ENCODE measurements at places on chromosomes 7 and 10.

- no peak for DNase-seq
Measured at GRCh38 chr10:70600512-70601395, 1.8 kb downstream of the PRF1 start.

GRCh38 chr10:104650072-104650471, 9.0 kb downstream of the SORCS3 start:
- DNase-seq = no peak

GRCh38 chr10:52353960-52354394, 39.9 kb downstream of the DKK1 start:
- no peak for DNase-seq

- no peak for DNase-seq
Measured at GRCh38 chr10:132841615-132841975, 55.6 kb upstream of the NKX6-2 start.

GRCh38 chr7:16822029-16822428, 17.2 kb upstream of the AGR2 start:
- DNase-seq = no peak

DNA sequence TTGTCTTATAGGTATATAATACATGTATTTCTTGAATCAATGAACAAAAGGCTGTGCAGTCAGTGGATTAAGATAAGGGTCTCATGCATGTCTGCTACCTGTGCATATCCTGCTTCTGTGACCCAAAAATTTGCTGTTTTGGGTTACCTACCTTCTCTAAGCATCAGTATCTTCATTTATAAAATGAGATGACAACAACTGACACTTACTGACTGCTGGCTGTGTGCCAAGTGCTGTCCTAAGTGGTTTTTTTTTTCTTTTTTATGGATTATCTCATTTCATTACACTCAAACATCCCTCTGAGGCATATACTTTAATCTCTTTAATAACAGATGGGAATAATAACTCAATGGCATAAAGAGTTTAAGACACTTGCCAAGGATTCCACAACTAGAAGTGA, 2.1 kb downstream of the PDK4 start:
- no peak for DNase-seq

- DNase-seq = no peak
Measured at GRCh38 chr7:155917836-155918430, 105.7 kb upstream of the SHH start.

DNA sequence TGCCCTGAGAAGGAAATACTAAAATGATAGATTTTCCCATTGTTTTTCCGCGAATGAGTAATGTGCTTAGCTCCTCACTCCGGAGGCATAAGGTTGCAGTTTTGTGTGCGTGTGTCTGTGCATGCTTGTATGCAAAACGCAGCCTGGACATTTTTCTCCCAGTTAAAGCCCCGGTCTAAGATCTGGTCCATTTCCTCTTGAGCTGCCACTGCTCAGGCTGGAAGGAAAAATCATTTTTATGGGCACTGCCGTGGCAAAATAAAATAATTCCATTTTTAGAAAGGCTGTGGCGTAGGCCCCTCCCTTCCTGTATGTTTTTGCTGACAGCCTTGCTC, 260.6 kb downstream of the WDR37 start:
- no peak for DNase-seq

GRCh38 chr7:5532536-5533335, 109.1 kb upstream of the TNRC18 start:
- DNase-seq = peak; percentile 52

DNA sequence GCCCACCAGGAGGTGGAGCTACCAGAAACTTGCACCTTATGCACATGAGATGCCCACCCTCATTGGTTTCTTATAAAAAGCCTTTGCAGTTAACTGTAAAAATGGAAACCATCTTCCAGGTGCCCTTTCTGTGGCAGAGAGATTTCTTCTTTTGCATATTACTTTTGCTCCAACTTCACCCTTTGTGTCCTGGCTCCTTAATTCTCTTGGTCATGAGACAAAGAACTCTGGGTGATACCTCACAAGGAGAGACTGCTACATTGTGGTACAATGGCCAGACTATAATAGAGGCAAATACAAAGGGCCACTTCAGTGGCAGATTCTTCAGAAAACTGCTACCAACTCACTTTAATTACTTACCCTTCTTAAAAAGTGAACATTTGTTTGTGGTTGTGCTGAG, 76.4 kb upstream of the PTER start:
- DNase-seq = no peak

- no peak for DNase-seq
Measured at GRCh38 chr10:102776779-102777456, 33.2 kb downstream of the WBP1L start.

GRCh38 chr7:105289704-105290103, 99.0 kb downstream of the SRPK2 start:
- no peak for DNase-seq

DNA sequence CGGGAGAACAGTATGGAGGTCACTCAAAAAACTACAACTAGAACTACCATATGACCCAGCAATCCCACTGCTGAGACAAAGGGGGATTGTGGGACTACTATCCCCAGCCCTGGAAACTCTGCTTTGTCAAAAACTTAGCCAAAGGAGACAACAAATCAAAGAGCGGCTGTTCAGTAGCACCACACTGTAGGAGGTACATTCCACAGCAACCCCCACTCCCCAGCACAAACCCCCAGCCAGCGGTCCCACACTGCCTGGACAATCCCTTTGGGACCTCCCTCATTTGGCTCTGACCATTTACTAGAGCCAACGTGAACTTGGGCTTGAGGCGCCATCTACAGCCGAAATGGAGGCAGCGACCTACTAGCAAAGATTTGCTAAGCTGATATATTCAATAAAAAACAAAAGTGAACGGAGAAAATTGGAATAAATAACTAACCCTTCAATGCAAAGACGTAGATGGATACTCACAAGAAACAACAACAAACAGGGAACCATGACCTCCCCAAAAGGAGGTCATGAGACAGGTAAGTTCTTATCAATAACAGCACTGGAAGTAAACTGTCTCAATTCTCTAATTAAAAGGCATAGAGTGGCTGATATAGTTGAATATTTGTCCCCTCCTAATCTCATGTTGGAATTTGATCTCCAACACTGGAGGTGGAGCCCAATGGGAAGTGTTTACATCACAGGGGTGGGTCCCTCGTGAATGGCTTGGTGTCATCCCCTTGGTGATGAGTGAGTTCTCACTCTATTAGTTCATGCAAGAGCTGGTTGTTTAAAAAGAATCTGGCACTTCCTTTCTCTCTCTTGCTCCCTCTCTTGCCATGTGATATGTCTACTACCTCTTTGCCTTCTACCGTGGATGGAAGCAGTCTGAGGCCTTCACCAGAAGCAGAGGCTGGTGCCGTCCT, 119.0 kb upstream of the KCNMA1 start:
- DNase-seq = no peak

GRCh38 chr10:10819206-10819856, 198.3 kb upstream of the CELF2 start:
- no peak for DNase-seq

GRCh38 chr7:24908727-24909126, 71.3 kb downstream of the OSBPL3 start:
- DNase-seq = no peak

DNA sequence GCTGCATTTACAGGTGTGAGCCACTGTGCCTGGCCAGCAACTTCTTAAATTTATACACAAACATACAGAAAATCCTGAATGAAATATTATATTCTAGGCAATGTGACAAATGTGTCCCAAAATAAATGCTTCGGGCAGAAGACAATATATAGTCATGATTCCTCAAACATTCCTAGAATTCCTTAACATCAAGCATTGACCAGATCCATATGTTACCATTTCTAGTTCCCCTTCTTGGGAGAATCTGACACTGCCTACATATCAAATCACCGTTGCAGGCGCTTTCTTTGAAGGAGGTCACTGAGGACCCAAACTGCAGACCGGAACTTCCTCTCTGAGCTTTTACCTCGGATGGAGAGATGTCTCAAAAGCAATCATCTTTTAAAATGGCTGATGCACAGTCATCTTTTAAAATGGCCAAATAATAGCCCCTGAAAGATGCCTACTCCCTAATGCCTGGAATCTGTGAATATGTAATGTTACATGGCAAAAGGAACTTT, 323.5 kb downstream of the PHF14 start:
- no peak for DNase-seq

GRCh38 chr10:3668966-3669330, 116.1 kb downstream of the KLF6 start:
- DNase-seq = peak; percentile 73

- no peak for DNase-seq
Measured at GRCh38 chr7:136399385-136399784, 422.2 kb upstream of the MTPN start.

DNA sequence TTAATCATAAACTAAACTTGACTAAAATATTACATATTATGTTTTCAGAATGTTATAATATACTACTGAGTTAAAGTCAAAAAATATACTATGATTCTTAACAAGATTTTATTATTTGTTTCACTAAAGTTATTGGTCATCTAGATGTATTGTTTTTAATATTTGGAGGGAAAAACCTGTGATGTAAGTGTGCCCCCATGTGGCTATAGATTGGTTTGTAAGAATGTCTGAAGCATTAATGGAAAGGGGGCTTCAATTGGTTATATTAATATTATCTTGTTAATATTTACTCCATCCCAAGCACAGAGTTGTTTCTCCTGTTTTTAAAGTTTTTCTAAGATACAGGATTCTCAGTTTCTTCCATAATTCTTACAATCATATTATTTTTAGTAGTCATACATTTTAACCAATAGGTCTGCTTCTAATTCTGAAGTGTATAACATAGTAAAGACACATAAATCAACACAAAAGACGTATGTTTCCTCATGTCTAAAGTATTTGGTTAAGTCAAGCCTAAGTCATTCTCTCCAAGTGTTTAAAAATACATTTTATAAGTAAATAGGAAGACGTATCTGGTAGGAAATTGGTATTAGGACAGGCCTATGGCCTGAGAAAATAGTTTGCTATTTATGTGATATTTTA, 58.0 kb downstream of the GNAT3 start:
- no peak for DNase-seq

Measured in CD8-positive, alpha-beta memory T cell (primary cell).